Panc1 (cell line): ENCODE measurements at places on chromosomes 13 and 19.

GRCh38 chr19:7628589-7629311 lies 595 bp downstream of the XAB2 start:
- no peak for DNase-seq

DNA sequence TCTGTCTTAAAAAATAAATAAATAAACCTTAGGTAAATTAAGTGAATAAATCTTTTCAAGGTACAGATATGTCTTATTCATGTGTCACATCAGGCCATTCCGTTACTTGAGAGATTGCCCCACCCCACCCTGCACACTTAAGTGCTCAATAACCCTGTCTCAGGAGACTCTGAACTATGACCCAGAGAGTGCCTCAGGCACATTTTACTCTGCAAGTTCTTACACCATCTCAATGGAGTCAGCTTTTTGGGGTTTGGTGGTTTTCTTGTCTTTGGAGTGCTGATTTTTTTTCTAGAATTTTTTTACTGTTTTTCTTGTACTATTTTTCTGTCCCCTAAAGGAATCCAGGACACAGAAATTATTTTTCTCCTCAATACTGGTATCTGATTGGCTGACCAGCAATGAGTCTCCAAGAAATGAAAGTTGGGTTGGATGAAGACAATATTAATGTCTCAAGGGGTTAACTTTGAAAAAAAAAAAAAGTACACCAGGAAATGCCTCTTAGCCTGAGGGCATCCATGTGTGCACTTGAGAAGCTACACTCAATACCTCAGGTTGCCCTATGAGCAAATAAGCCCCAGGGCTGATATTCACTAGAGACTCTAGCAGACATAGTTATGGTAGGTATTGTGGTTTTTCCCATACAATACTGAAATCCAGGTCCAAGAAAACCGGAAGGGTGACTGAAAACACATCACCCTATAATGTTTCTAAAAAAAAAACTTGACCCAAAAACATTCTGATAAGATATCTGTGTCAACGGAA lies 114.6 kb upstream of the ZNF91 start:
- no peak for DNase-seq

DNA sequence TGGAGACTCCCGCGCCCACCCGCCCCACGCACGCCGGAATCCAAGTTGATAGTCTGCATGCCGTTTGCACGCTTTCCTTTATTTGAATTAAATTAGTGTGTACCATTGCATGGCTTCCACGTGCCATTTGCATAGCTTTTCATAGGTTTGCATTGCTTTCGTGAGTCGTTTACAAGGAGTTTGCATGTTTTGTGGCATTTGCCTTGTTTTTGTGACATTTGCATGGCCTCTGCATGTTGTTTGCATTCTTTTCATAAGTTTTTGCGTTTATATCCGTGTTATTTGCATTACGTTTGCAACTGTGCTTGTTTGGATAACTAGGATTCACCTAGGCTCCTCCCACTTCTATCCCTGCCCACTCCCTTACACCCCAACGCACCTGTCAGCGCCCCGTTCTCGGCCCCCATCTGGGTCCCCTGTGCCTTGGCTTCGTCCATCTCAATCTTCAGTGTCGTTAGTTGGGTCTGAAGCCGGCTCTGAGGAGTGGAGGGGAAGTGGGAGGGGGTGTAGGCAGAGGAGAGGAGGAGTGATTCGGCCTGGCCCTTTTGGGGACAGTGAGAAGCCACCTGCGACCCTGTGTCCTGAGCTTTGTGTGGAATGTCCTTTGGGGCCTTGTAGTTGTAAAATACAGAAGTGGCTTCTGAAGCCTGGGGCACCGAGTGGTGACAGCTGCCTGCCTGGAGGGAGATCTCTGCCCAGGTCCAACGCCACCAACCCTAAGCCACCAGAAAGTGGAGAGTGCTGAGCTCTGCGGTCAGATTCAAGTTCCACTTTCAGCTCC lies 2.4 kb downstream of the CCDC194 start:
- DNase-seq, result no peak

- DNase-seq, result no peak
These were observed at the start of gene ATP12A for GRCh38 chr13:24680258-24680920. Gene ATP12A, plus strand, starts transcription at chr13:24680408. Its CDS starts 336 bp downstream, at chr13:24680744.

DNA sequence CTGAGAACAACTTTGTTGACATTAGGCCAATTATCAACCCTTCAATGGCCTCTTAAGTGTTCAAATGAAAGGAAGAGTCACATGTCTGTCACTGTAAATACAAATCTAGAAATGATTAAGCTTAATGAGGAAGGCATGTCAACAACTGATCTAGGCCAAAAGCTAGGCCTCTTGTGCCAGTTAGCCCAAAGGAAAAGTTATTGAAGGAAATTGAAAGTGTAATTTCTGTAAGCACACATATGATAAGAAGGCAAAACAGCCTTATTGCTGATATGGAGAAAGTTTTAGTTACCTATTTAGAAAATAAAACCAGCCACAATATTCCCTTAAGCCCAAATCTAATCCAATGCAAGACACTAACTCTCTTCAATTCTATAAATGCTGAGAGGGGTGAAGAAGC lies 604.7 kb downstream of the SLITRK6 start:
- no peak for DNase-seq

DNA sequence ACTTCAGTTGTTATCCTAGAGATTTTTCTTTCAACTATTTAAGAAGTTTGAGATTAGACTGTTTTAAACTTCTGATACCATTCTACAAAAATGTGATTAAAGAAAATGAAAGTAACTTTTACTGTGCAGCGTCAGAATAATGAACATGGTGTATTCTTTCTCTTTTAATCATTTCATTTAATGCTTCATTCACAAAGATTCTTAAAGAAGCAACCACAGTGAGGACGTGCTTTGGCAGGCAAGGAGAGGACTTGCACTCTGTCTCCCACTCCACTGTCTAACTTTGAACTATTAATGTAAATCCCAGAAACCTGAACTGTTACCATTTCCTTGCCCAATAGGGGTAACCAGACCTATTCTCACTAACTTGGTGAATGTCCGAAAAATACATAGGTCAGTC lies 137.0 kb downstream of the KCNRG start:
- DNase-seq, result no peak

GRCh38 chr19:1248139-1248785 lies at the start of gene MIDN:
Gene MIDN, plus strand, starts transcription at chr19:1248583. Its CDS starts 1,714 bp downstream, at chr19:1250297.
- DNase-seq, result no peak

DNA sequence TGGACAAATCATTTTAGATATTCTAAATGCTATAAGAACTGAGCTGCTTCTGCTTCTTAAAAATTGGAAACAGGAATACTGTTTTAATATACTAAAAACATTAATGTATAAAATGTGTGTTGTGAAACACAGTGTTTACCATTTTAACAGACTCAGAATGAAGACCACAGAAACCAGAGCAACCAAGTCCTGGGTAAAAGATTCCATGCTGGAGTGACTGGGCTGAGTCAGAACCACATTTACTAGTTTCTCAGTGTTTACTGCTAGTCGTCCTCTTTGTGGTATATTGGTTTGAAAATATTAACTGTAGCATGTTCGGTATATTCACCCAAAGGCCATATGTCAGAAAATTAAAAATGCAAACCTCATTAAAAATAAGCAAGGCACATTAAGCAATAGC lies 31.9 kb downstream of the ANKRD10 start:
- DNase-seq, result no peak

DNA sequence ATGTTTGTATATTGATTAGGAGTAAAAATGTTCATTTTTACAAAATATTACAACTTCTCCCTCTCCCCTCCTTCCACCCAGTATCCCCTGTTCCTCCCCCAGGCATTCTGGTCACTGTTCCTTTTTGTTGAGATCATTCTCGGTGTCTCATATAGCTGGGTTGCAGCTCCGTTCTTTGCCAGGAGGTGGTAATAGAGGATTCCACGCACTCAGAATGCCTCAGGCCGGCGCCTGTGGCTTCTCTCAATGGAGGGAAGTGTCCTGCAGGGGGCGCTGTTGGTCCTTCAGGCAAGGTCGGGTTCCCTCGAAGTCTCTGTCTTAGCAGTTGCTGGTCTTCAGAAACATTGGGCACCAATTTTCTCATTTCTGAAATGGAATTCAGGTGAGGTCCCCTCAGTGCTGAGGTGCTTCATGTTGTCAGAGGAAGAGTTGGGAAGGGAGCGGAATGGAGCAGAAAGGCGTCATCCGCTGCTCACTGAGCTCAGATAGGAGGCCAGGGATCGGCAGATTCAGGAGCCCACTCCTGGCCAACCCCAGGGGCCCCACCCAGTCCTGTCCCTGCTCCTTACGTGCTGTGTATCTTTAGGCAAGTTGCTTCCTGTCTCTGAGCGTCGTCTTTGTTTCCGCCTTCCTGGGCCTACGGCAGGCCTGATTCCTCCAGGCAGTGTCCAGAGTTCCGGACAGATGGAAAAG lies 10.3 kb upstream of the GARIN5A start:
- DNase-seq, result no peak

DNA sequence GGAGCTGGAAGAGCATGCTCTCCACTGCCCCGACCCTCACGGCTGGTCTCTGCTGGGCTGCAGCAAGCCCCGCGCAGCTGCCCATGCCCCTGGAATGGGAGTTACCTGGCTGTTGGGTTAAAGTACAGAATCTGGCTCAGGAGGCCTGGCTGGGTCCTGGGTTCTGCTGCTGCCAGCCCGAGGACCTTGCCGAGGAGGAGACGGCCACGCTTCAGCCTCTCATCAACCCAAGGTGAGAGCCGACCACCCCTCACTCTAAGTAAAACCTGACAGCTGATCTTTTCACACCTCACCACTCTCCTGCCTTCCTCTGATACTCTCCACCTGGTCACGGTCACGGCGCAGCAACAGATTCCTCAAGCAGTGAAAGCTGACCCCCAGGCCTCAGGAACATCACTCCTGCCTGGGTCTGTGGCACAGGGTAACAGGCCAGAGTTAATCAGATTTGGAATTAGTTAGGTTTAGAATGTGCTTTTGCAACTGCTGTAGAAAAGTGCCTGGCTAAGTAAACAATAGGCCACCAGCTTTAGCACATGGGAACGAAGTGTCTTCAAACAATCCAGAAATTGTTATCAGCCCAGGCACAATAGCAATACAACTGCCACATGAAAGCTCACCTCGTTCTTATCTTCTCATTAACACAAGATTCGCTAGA lies 20.5 kb downstream of the RAB20 start:
- no peak for DNase-seq

DNA sequence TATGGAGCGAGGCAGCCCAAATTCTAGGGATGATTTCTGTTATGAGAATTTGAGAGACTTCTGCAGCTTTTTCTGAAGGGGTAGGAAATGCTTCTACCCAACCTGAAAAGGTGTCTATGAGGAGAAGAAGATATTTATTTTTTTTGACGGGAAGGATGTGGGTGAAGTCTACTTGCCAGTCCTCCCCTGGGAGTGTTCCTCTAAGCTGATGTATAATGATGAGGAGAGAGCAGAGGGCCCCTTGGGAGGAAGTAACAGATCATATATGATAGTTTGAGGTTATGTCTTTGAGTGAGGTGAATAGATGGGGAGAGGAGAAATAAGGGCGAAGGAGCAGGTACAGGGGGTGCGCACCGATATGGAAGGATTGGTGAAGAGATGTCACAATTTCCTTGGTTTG lies 910.6 kb upstream of the SLITRK5 start:
- DNase-seq, result no peak

GRCh38 chr19:44757735-44758505 lies 9.4 kb downstream of the BCL3 start:
- DNase-seq, result no peak
